ENCODE measurements at places on chromosomes 2 and 18.

DNA sequence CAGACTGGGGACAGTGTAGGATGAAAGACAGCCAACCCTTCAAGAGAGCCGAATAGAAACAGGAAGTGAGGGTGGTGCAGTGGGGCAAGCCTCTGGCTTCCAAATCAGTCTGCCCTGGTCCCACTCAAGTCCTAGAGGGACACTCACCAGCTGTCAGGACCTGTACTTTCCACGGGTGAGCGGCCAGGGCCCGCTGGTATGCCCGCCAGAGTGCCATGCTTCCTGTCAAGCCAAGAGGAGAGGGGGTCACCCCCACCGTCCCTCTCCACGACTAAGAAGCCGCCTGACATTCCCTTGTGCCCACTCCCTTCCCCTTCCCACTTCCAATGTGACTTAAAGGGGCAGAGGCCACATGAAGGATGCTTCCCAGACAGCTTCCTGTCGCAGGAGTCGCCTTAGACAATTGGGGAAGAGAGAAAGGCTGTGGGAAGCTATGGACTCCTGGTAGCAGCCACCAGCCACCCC is 564 bp downstream of the MPV17 start:
- DNase-seq, result no peak

DNA sequence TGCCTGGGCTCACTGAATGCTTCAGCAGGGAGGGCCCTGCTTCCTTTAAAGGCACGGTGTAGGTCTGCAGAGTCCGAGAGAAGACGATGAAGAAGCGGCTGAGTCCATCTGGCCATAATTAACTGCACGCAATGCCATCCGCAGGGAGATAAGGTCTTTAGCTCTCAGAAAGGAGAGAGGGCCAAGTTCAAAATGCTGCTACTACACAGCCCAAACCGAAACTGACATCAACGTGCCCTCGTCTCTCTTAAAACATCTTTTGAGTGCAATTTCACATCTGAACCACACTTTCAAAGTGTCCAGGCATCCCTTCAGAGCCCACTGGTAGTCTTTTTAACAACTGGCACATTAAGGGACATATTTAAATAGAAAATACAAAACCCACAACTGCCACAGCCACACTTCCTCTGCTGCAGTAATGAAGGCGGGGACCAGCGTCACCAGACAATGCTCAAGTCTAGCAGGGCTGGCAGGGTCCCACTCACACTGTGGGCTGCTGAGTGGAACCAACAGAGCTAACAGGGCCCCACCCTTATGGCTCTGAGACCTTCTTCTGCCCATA is 35.8 kb downstream of the ST3GAL5 start:
- no peak for DNase-seq

GRCh38 chr2:120539937-120540718 is 194.2 kb downstream of the INHBB start:
- DNase-seq, result no peak

- DNase-seq, result no peak
Measured at GRCh38 chr18:34991152-34991551, 50.1 kb upstream of the MAPRE2 start.

GRCh38 chr2:168469281-168469988 is 13.4 kb downstream of the CERS6 start:
- DNase-seq, result no peak

- DNase-seq, result no peak
Measured at GRCh38 chr2:171244466-171244969, 83.8 kb upstream of the TLK1 start.

GRCh38 chr2:12430407-12431133 is 286.2 kb upstream of the TRIB2 start:
- no peak for DNase-seq

- no peak for DNase-seq
Measured at GRCh38 chr2:197358931-197359330, 48.4 kb upstream of the ANKRD44 start.
